ENCODE measurements at places on chromosomes 6 and 20.

GRCh38 chr6:47524136-47524845 lies 46.7 kb downstream of the CD2AP start:
- no peak for DNase-seq

DNA sequence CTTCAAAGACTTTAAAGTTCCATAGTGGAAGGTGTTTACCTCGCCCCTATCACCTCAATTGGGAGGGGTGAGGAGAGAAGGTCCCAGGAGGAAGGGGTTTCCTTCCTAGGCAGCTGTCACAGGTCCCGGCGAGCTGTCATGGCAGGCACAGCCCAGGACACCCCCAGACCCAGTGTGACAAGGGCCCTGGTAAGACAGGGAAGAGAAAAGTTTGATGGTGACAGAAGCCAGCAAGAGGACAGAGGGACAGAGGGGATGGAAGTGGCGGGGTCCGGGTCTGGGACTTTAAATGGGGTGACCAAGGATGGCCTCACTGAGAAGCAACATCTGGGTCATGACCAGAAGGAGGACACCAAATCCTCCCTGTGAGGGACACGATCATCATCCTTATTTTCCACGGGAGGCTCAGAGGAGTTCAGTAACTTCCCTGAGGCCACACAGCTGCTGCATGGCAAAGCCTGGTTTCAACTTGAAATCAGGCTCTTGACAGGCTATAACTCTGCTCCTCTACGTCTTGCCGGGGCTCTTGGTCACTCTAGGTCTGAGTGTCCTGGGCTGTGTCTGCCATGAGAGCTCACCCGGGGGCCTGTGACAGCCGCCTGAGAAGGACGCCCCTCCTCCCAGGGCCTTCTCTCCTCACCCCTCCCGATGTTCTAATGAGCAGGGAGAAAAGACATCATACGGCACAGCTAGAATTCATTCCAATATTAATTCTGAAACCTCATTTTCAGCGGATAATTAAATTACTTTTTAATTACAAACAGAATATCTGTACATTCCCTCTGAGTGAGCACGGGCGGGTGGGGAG lies 222.2 kb downstream of the PREX1 start:
- no peak for DNase-seq

GRCh38 chr20:35150846-35151579 lies 3.9 kb upstream of the EDEM2 start:
- no peak for DNase-seq

- peak; percentile 90 for DNase-seq
Observed at GRCh38 chr20:31968291-31969126, 558 bp downstream of the XKR7 start.

DNA sequence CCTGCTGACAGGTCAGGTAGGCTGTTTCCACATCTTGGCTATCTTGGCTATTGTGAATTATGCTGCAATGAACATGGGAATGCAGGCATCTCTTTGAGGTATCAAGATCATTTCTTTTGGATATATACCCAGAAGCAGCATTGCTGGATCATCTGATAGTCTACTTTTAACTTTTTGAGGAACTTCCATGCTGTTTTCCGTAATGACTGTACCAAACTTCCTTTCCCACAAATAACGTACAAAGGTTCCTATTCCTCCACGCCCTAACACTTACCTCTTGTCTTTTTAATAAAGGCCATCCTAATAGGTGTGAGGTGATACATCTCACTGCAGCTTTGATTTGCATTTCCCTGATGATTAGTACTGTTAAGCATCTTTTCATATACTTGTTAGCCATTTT lies 338.7 kb upstream of the RUNX2 start:
- DNase-seq: no peak

- DNase-seq: no peak
Observed at GRCh38 chr6:144418959-144419545, 133.9 kb downstream of the UTRN start.

- no peak for DNase-seq
Observed at GRCh38 chr6:90146921-90147649, 149.6 kb downstream of the BACH2 start.
